ENCODE measurements at places on chromosomes 3 and 15.

DNA sequence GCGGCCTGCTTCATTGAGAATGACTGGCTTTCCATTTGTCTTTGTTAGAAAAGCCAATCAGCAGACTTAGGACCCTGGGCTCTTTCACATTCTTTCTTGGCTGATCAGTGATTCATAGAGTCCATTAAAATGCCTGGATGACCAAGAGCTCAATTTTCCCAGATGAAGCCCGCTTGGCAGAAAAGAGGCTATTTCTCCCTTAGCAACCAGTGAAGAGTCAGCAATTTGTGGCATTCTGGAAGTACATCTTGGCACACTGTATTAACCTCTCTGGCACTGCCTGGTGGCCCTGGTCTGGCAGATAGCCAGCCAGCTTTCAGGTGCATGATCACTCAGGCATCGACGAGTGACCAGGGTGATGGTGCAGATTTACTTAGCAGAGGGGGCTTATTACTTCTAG, 145.7 kb upstream of the PLAAT1 start:
- DNase-seq: no peak

DNA sequence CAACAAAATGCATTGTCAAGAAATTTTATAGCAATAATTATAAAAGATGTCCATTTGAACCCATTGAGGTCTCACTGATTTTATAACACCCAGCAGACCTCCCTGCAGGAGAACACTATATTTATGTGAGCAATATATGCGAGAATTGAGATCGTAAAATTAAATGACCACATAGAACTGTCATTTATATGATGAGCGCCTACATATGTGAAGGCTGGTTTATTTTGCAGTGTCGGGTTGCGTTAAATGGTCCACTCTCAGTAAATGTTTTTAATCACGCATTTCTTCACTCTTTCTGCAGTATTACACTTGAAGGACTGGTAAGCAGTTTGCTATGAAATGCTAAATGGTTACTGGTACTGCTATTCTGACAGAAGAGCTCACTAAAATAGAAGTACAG, 408.5 kb upstream of the AGTR1 start:
- DNase-seq: no peak

DNA sequence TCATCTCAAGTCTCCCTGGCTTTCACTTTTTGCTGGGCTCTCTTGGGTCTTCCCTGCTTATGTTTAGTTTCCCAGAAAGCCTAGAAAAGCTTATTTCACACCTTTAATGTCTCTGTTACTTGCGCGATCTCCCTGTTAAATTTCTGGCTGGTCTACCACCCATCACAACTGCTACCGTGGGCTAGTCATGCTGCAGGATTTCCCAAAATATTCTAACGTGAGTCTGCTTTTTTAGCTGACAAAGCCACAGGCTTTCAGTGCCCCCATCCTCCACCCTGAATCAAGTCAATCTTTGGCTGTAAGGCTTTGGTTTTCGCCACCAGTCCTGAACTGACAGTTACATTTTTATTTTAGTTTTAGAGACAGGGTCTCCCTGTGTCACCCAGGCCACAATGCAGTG, 74.1 kb downstream of the SUMF1 start:
- no peak for DNase-seq

DNA sequence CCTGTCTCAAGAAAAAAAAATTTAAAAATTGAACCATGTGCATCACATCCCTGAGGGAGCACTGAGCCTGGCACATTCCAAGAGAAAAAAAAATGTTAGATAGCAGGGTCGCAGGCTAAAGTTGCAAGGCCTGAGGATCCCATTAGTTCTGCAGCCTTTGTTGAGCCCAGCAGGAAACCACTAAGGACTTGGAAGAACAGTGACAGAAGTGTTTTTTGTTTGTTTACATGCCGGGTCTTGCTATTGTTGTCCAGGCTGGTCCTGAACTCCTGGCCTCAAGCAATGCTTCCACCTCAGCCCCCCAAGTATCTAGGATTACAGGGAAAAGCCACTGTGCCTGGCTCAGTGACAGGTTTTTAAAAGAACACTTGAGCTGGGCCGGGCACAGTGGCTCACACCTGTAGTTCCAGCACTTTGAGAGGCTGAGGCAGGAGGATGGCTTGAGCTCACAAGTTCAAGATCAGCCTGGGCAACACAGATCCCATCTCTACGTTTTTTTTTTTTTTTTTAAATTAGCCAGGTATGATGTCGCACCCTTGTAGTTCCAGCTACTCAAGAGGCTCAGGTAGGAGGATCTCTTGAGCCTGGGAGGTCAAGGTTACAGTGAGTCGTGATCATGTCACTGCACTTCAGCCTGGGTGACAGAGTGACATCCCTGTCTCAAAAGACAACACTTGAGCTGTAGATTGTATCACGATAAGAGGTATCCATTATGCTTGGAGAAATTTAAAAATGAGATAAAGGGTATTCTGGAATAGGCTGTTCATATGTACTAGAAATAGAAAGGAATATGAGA, 15.2 kb downstream of the CHAC1 start:
- no peak for DNase-seq

All from stimulated activated CD4-positive, alpha-beta T cell treated with anti-CD3 and anti-CD28 coated beads, Interleukin-4, amount 100 ng/mL, for 48 hours (primary cell).